ENCODE measurements at places on chromosomes 6 and 20.
A peak's percentile ranks its signal among the peaks of the same experiment; 100 is the strongest.

DNA sequence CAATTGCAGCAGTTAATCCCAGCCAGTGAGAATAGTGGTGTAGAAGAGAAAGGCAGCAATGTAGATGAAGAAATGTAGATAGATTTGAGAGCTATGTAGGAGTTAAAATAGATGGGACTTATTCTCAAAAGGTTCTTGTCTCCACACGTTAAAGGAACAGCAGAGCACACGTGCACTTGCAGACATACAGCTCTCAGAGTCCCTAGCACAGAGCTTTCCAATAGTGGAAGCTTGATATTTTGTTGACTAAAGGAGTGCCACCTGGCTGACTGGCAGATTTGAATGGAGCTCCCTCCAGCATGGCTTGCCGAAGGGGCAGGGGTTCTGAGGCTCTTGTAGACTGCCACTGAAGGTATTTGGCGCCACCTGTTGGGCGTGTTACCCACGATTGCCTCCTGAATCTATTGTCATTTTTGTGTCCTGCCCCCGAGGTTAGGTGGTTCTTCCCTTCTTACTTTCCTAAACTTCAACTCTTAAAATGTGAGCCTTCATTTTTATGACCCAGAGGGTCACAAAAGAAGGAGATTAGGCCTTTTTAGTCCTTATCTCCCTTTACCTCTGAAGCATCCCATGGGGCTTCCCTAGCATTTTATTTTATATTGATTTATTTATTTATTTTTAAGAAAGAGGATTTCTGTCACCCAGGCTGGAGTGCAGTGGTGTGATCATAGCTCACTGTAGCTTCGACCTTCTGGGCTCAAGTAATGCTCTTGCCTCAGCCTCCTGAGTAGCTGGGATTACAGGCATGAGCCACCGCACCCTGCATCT lies 16.4 kb downstream of the BRD2 start:
- DNase-seq: peak; percentile 76

GRCh38 chr6:90221403-90221802 lies 75.2 kb downstream of the BACH2 start:
- no peak for DNase-seq

GRCh38 chr6:52304983-52305390 lies 20.4 kb upstream of the MCM3 start:
- no peak for DNase-seq

- peak; percentile 27 for DNase-seq
These were observed 263.2 kb upstream of the PLN start for GRCh38 chr6:118284736-118285360.

GRCh38 chr20:18853216-18853615 lies 39.6 kb downstream of the SCP2D1 start:
- DNase-seq: no peak

DNA sequence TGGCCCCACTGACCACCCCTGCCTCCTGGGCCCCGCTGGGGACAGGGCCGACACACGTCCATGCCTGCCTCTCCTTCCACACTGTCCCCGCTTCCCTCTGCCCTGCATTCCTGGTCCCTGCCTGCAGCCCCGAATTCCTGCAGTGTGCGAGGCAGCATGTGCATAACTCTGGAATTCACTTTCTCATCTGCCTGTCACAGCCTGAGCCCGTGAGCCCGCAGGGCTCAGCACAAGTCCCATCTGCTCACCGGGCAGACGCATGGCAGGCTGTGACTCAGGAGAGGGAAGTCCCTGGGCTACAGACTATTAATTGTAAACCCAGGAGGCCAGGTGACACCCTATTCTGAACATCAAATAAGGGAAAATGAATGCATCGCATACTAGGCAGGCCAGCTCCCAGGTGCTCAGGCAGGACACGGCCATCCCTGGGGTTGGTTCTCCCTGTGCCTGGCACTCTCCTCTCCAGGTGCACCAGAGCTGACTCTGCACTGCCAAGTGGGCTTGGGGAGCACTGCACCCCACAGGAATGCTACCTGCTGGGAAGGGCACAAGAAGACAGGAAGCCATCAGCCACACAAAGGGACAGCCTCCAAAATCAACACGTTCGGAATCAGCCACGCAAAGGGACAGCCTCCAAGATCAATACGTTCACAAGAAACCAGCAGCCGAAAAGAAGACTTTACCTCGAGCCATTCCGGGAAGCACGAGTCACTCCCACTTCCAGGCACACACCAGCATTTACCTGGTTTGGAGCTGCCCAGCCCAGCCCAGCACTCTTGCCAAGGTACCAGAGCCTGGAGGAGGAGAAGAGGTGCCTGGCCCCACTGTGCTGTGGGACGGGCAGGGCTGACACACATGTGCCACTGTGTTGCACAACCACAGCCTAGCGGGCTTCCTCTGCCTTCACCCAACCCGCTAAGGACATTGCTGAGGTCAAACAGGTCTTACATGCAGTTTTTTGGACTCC lies 65.9 kb downstream of the DLL1 start:
- DNase-seq: no peak

GRCh38 chr20:32411955-32412706 lies 54.0 kb downstream of the ASXL1 start:
- no peak for DNase-seq

DNA sequence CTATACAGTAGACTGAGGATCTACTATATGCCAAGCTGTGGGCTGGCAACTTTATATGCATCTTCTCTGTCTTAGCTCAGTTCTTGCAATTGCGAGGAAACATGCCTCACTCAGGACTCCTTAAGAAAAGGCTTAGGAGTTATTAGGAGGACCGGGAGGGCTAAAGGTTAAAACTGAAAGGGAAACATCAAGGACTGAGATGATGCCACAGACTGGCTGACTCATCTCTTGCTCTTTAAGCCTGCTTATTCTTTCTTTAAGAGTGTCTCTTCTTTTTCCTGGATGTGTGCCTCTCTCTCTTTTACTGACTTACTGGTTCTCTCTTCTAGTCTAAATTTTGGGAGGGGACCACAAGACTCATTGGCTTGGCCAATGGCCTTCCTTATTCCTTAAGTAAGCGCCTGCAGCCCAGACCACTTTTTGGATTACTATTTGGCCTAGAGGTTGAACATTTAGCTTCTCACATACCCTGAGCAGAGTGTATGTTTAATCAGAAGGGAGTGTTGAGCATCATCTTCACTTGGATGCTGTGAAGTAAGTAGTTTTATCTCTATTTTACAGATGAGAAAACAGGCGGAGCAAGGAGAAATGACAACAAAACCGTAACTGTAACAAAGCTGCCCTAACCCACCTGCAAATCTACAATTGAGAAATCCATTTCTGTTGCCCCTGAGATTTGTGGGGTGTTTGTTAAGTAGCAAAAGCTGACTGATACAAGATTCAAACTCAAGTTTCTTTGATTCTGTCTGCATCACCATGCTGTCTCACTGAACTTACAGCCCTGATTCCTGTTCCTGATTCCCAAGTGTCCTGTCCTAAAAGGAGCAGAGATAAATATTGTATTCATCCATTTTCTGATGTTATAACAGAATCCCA lies 7.2 kb upstream of the SDC4 start:
- peak; percentile 84 for DNase-seq

DNA sequence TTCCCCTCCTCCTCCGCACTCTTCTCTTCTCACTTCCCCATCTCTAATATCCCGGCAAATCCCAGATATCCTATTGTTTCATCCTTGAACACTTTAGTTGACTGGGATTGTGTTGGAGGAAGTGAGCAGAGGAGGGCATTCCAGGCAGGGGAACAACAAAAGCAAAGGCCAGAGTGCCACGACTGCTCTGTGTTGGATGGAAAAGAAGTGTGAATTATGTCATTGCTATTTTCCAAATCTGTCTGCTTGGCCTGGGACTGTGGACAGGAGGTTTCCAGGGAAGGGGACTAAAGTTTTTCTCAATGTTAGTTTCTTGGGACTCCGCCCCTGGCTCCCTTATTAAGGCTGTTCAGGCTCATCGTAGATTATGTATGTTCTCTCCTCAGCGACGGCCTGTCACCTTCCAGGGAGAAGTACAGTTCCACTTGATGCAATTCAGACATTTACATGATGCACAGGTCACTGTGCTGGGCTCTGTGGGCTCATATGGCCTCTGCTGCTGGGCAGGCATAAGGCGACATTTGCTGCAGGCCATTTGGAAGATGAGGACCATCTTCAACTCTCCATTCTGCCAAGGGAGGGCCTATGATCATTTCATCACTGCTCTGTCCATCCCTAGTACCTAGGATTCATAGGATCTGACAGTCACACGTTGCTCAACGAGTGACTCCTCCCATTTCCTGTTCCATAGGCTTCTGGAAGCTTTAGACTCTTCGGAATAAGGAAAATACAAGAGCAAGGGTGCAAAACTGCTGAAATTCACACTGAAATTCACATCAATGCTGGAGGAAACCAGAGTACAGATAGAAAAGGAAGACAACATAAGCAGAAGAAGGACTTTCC lies 99.1 kb upstream of the KCNK16 start:
- no peak for DNase-seq

DNA sequence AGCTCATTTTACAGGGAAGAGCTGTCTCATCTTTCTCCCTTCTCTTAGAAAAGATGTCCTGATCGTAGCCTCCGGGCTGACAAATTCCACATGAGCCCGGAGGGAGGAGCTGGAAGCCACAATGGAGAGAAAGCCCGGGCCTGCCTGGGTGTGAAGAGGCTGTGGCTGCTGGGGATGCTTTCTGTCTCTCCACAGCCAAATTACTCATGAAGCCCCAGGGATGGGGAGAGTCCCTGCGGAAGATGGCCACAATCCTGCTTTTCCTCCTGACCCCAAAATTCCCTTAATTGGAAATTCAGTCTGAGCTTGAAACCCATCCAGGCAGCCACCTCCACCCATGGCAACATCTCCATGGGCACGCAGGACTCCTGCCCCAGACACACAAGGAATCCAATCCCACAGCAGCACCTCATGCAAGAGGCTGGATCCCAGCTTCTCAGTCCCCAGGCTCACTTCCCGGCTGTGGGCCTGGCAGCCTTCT lies 32.4 kb downstream of the JPH2 start:
- DNase-seq: no peak

GRCh38 chr6:153449279-153449678 lies 318.2 kb upstream of the RGS17 start:
- DNase-seq: peak; percentile 51

- DNase-seq: no peak
These were observed 5.0 kb upstream of the LSM14B start for GRCh38 chr20:62117362-62117646.

Measured in HCEC 1CT (cell line).